SK-N-DZ (cell line): ENCODE measurements at places on chromosomes 4 and X.

DNA sequence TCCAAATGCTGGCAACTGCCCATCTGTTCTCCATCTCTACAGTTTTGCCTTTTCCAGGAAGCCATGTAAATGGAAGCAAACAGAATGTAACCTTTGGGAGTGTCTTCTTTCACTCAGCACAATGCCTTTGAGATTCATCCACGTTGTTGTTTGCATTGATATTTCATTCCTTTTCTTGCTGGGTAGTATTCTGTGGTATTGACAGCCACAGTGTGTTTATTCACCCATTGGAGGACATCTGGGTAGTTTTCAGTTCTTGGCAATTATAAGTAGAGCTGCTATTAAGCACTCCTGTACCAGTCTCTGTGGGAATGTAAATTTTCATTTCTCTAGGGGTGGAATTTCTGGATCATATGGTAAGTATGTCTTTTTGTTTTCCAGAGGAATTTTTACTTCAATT lies 194.3 kb upstream of the RPS6KA3 start:
- DNase-seq: no peak

DNA sequence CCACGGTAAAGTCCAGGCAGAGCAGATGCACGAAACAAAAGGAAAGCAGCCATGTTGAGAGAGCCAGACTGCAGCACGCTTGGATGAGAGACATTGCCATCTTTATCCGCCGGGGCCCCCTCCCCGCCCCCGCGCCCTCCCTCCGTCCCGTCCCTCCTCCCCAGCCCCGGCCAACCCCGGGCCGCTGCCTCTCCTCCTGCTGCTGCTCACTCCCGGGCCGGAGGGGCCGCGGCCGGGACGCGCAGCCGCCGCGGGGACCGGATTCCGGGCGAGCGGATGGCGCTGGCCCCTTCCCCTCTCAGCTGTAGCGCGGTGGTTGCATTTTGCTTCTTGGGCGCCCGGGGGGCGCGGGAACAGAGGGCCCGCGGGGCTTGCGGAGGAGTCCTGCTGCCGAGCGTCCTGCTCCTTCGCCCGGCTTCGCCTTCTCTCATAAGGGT lies 542 bp downstream of the RNF150 start:
- peak; percentile 29 for DNase-seq

- DNase-seq: no peak
These were observed 119.6 kb downstream of the AFF2 start for GRCh38 chrX:148620023-148620422.

DNA sequence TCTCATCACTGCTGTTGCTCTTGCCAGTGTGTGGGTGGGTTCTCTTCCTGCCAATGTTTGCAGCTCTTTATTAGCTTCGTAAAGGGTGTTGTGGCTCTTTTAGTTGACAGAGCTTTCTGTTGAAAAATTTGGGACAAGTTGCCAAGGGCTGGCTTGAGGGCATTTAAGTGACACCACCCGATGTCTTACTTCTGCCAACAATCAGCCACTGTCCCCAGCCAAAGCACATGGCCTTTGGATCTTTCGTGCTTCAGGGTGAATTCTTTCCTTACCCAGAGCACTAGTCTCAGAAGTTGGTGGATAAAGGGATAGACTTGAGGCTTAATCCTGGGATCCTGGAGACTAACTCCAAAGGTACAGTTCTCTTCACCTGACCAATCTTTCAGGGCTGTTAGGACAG lies 113.6 kb downstream of the SOX3 start:
- no peak for DNase-seq

- DNase-seq: no peak
These were observed 212.4 kb upstream of the PACRGL start for GRCh38 chr4:20487852-20488251.

- DNase-seq: no peak
These were observed 32.0 kb upstream of the DKK2 start for GRCh38 chr4:107068116-107068515.

DNA sequence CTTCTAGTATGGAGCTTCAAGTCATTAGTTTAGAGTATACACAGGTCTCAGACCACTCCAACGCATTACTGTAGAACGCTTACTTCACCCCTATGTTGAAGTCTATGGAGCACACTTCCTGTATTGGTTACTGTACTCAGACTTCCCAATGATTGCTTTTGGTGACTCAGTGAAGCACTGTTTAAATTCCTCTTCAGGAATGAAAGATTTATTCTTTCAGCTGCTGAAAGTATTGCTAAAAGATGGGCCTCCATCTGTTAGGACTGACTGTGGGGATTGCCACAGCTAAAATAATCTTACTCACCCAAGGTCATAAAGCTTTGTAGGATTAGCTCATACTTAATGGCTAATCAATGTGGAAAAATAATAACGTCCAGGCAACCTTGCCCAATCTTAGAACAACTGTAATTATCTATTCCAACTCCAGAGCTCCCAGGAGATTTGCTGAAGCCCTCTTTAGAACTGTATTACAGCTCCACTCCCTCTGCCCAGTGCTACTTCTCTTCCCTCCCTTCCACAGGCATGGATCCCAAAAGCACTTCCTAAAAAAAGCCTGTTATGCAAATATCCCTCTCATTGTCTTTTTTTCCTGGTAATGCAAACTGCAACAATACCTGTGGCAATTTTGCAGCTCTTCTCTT lies 281.9 kb upstream of the HS3ST1 start:
- DNase-seq: no peak

GRCh38 chr4:62804075-62804474 lies 1603.9 kb downstream of the ADGRL3 start:
- no peak for DNase-seq

- DNase-seq: no peak
These were observed 932 bp downstream of the GRIA2 start for GRCh38 chr4:157221426-157221894.

- no peak for DNase-seq
These were observed 408.6 kb upstream of the ACTRT1 start for GRCh38 chrX:128460835-128461234.

DNA sequence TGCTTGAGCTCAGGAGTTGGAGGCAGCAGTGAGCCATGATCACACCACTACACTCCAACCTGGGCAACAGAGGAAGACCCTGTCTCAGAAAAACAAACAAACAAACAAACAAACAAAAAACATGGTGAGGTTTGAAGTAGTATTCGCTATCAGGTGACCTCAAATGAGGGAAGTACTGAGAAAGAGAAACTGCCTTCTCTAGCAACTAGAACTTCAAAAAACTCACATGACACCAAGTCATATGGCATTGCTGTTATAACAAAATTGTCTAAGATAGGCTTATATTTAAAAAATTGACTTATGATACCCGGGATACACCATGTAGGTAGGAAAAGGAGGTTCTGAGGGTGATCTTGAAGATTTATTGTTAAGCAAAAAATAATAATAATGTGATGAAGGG lies 10.3 kb downstream of the MPP1 start:
- no peak for DNase-seq

- no peak for DNase-seq
These were observed 163.5 kb upstream of the EMCN start for GRCh38 chr4:100681289-100681688.

DNA sequence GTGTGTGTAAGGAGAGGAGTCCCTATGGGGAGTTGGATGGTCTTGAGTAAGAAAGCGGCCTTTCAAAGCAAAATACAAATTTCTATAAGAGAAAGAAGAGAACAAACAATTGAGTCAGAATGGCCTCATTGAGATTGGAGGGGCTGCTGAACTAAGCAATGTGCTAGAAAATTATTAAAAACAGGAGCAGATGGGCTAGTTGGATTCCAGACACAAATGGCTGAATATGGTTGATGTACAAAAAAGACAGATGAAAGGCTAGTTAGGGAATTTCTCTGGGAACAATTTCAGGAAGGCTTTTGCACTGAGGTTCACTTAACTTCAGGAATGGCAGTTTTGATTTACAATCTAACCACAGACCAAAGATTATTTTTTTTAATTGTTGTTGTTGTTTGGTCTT lies 1806.8 kb upstream of the TENM3 start:
- DNase-seq: no peak

DNA sequence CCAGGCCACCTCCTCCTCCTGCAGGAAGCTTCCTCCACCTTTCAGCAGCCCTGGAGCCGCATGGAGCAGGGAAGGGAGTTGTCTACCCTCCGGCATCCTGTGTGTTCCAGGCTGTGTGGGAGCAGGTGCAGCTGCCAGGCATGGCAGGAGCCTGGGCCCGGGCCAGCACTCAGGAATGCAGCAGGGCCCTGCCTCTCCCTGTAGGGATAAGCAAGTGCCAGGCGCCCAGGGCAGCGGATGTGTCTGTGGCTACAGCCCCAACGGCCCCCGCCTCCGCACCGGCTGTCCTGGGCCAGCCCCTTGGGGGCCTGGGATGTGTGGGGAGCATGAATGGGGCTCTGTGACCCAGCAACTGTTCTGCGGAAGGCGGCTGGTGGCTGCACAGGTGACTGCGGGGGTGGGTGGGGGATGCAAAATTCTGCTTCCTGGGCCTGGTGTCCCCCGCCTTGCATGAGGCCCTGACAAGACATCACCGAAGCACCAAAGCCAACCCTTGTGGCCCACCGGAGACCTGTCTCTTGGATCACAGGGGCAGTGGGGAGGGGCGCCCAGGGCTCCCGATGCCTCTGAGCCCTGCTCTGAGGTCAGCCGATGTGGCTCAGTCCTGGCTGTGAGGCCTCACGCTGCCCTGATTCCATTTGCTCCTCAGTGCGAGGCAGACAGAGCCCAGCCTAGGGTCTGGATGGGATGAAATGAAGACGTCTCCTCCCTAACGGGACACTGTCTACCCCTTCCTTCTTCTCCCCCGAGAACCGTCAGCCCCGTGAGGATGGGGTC lies 1.4 kb upstream of the DOK7 start:
- no peak for DNase-seq
